Pulmonary artery endothelial cell (primary cell): ENCODE measurements at places on chromosomes 7 and 10. TPM values are rescaled to one million over a fixed set of nuclear protein-coding genes. Genes with fewer than 3 reads are reported as not detected.

GRCh38 chr7:121011401-121011800 is 22.9 kb downstream of the CPED1 start:
- DNase-seq = no peak

DNA sequence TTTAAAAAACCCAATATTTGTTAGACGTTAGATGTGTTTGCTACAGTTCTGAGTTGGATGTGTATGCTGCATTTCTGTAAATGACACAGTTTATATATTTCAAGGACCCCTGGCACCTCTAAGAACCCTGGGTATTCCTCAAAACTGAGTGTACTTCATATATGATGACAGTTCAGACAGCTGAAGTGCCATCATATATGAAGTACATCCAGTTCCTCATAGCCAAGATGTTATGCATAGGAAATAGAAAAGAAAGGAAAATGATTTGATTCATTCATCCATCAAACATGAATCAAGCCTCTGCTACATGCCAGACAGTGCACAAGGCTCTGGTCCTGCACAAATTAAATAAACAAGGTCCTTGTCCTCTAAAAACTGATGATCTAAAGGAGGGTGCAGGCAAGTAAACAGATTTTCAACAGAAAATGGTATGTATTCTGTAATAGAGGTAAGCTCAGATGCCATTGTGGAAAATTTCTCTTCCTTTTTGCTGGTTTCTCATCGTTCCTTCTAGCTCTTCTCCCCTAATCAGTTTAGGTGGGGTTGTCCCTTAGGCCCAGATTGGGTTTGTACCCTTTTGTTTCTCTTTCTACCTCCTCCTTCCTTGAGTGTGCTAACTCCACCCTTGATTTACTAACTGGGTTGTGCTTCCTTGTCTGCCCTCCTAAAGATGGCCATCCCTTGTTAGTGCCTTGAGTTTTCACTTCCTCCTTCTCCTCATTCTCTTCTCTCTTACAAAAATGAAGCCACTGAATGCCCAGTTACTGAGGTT is 25.3 kb upstream of the SMIM30 start:
- DNase-seq = no peak

- DNase-seq = no peak
Measured at GRCh38 chr7:25659841-25660240, 431.6 kb upstream of the NPVF start.

DNA sequence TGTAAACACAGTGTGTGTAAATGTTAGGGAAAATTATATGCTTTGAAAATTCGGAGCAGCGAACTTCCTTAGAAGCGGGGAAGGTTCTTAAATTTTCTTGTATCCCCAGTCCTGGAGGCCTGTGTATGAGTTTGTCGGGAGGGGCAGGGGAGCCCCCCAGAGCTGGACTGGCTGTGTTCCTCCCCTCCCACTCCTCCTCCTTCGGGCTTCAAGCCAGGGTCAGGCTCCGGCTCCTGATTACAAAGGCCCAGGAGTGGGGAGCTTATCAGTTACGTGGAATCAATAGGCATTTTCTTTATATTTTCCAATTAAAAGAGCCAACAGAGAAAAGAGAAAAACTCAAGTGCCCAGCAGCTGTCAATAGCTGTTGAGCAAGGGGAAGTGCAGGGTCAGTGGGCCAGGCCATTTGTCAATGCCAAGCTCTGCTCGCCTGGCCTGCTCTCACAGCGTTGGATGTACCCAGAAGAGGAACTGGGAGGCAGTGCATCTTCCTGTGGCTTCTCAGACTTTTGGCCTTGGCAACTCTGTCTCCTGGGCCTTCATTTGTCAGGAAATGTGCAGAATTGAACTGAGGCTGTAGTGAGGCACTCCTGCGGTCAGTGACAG is 156.9 kb upstream of the PCBD1 start:
- no peak for DNase-seq

DNA sequence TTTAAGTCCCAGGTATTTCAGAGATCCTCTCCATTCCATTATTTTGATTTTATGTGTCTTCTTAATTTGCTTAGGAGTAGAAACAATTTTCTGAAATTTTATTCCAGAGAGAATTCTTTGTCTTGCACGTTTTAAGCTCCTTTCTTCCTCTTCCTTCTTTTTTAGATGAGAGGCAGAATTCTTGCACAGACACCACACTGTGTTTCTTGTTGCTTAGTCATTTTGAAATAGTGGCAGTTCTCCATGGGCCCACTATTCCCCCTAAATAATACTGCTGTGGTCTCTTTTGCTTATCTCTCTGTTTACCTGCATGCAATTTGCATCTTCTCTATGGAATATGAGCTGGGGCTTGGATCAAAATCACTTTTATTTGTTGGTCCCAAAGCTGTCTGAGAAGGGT is 54.3 kb upstream of the WAC start:
- no peak for DNase-seq

GRCh38 chr10:37707829-37708578 is 149.4 kb downstream of the ZNF248 start:
- no peak for DNase-seq

The OLAH gene
- total RNA-seq = 0.14 TPM in 1 of 2 replicates, not detected in the other

The ANLN gene
- 52.6 and 121 TPM in 2 replicates for total RNA-seq

DNA sequence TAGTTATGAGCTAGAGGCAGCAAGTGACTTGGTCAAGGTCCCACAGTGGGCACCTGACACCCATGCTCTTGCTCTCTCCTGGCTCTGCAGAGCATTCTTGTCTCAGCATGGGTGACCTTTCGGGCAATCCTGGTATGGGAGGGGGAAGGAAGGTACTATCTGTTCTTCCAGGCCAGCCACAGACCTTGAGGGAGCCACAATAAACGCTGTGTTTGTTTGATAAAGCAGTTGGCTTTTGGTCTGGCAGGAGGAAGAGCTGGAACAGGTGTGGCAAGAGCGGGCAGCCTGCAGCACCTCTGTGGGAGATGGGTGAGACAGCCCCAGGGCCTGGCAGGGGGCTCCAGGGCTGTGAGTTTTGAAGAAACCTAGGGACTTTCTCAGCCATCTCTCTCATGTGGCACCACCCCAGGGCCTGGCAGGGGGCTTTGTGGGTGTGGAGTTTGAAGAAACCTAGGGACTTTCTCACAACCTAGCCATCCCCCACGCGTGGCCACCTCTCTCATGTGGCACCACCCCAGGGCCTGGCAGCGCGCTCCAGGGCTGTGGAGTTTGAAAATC is 11.4 kb downstream of the CLDN3 start:
- no peak for DNase-seq

The NEBL gene
- total RNA-seq = 0.71 and 1.4 TPM in 2 replicates

The LRMDA gene
- total RNA-seq = 7.2 and 14.6 TPM in 2 replicates

GRCh38 chr10:63221950-63222349 is 88.8 kb downstream of the NRBF2 start:
- no peak for DNase-seq

GRCh38 chr7:79872176-79872575 is 262.5 kb upstream of the GNAI1 start:
- no peak for DNase-seq

The FBXL13 gene
- 0.73 and 3.0 TPM in 2 replicates for total RNA-seq

The PLEKHS1 gene
- total RNA-seq = not detected in 2 replicates

DNA sequence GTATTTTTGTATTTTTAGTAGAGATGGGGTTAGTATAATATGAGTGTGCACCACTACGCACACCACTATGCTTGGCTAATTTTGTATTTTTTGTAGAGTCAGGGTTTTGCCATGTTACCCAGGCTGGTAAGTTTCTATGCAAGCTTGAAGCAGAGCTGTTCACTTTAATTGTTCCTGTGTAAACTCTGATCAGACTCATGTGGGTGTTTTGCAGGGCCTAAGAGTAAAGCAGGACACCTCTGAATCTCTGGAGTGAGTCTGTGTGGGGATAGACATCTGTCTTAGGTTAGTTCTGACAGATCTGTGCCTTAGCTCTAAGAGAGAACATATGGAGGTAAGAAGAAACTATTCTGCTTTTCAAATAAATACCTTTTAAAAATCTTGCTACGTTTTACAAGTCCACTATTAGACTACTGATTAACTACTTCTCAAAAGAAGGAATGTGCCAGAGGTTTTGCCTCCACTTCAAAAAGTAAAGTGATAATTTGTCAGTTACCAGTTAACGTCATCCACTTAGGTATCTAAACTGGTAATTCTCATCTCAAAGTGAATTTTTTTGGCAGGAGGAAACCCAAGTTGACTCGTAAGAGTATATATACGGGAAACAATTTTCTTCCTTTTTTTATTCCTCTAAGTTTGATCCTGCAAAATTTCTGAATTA is 1.1 kb downstream of the COL17A1 start:
- no peak for DNase-seq

GRCh38 chr7:152162287-152162686 is 136.8 kb downstream of the GALNT11 start:
- no peak for DNase-seq

GRCh38 chr10:88952647-88953111 is at the start of gene ACTA2:
Gene ACTA2 (minus strand): TSS chr10:88952773. CDS start chr10:88948930, 3,843 bp downstream.
- no peak for DNase-seq
